Osteoblast (primary cell): ENCODE measurements at places on chromosomes 16 and 17. TPM values are rescaled to one million over a fixed set of nuclear protein-coding genes. Genes with fewer than 3 reads are reported as not detected.

Gene KRT25
- not detected in 2 replicates for total RNA-seq

DNA sequence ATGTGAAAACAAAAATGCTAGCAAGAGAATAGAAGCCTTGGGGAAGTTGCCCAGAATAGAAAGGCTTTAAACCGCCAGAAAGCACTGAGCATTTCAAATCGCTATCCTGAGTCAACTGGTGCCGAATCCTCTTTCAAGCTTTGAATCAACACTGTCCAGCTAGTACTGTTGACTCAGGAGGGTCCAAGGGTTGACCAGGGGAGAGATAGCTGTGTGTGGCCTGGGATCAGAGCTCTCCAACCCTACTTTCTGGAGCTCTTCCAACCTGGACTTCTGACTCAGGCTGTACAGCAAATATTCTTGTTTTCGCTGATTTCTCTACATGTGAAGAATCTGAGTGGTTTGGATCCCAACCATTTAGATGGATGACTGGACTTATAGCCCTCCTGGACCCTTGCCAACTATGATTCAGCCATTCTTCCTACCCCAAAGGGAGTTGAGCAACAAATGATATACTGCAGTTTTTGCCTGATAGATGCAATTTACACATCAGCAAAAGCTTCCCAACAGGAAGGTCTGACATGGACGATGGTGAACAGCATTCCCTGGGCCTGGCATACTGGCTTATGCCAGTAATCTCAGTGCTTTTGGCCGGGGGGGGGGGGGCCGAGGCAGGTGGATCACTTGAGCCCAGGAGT is 154.0 kb upstream of the SDK2 start:
- peak; percentile 77 for DNase-seq
- no peak overlapping the region for H3K27ac ChIP-seq
- H3K4me3 ChIP-seq: no peak overlapping the region
- peaks cover 8% of the 10 kb centered on the region for H3K27me3 ChIP-seq

DNA sequence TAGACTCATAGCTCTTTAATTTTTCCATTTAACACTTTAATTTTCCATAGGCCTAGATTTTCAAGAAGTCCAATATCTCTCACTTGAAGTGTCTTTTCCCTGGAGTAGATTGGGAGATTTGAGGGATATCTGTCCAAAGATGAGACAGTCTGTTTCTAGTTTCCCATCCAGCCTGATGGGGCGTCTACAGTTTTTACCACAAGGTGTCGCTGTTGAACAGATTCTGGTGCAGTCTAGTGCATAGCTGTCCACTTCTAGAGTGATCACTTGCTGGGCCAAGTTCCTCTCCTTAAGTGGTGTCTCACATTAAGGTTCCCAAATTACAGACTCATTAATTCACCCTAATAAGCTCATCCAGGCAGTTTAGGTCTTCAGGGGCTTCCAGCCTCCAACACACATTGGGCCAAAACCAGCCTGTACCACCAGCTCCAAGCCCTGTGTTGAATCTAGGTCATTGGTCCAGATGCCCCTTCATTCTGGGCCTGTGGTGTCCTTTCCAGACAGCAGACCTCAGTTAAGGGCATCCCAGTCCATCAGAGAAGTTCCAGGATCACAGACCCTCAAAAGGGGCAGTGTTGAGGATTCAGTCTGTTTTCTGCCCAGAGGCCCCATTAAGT is 9.4 kb downstream of the SNX20 start:
- no peaks in the 10 kb centered on the region for H3K36me3 ChIP-seq
- H3K27ac ChIP-seq: no peak overlapping the region
- H3K4me1 ChIP-seq: no peaks in the 10 kb centered on the region
- H3K27me3 ChIP-seq: peaks cover 2% of the 10 kb centered on the region
- peak; percentile 69 for DNase-seq

- H3K4me3 ChIP-seq: no peak overlapping the region
- peaks cover 31% of the 10 kb centered on the region for H3K4me1 ChIP-seq
- no peaks in the 10 kb centered on the region for H3K27me3 ChIP-seq
- DNase-seq: peak; percentile 89
- H3K27ac ChIP-seq: no peak overlapping the region
These were observed 36.6 kb downstream of the ANKRD11 start for GRCh38 chr16:89453501-89454321.

GRCh38 chr17:58089111-58089510 is 5.9 kb downstream of the DYNLL2 start:
- H3K4me1 ChIP-seq: peaks cover 14% of the 10 kb centered on the region
- H3K4me3 ChIP-seq: no peak overlapping the region
- H3K27ac ChIP-seq: no peak overlapping the region
- peaks cover 76% of the 10 kb centered on the region for H3K36me3 ChIP-seq

GRCh38 chr17:9446528-9446927 is 129.1 kb downstream of the STX8 start:
- no peaks in the 10 kb centered on the region for H3K4me1 ChIP-seq
- DNase-seq: no peak
- H3K27me3 ChIP-seq: no peaks in the 10 kb centered on the region
- no peaks in the 10 kb centered on the region for H3K36me3 ChIP-seq
- no peak overlapping the region for H3K4me3 ChIP-seq

Gene TAT
- total RNA-seq: under 0.01 TPM in 1 of 2 replicates, not detected in the other

DNA sequence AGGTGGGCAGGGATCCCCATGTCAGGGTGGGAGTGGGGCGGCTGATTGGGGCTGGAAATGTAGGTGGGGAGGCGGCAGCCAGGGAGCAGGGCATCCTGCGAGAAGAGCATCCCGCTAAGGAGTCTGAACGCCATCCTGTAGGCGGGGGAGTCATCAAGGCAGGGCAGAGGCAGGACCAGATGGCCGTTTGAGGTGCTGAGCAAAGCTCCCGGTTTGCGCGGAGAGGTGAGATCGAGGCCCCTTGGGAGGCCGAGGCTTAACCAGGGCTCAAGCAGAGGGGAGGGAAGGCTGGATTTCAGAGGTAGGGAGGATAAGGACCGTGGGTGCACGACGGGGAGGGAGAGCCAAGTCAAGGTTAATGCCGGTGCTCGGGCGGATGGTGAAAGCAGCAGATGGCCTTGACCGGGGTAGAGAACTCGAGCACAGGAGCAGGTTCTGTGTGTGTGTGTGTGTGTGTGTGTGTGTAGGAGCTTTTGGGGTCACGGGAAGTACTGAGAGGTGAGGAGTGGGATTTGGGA is 472 bp upstream of the NME2 start:
- peak overlapping the region; percentile 94 for H3K4me3 ChIP-seq
- peak; percentile 90 for DNase-seq
- peaks cover 56% of the 10 kb centered on the region for H3K36me3 ChIP-seq
- no peaks in the 10 kb centered on the region for H3K27me3 ChIP-seq
- H3K4me1 ChIP-seq: peaks cover 12% of the 10 kb centered on the region

GRCh38 chr17:35795871-35796265 is 427 bp upstream of the MMP28 start:
- DNase-seq: no peak
- H3K36me3 ChIP-seq: no peaks in the 10 kb centered on the region
- peak overlapping the region; percentile 58 for H3K4me3 ChIP-seq
- peaks cover 67% of the 10 kb centered on the region for H3K27me3 ChIP-seq
- peaks cover 9% of the 10 kb centered on the region for H3K4me1 ChIP-seq

- H3K36me3 ChIP-seq: peaks cover 14% of the 10 kb centered on the region
- H3K4me3 ChIP-seq: no peak overlapping the region
- no peak overlapping the region for H3K27ac ChIP-seq
These were observed 120.3 kb downstream of the CHD9 start for GRCh38 chr16:53175118-53175517.

DNA sequence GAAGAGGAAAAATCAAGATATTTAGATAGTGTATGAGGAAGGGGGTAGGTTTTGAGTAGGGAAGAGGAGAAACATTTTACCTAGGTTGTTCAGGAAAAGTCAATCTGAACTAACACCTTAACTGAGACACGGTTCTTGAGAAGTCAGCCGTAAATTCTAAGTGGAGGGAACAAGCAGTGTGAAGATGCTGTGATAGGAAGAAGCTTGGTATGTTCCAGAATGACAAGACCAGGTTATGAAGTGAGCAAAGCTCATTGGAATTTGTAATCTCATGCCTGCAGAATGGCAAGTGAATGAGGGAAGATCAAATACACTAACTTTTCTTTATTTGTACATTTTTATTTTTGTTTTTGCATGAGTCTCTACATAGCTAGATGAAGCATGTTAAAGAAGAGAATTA is 307.6 kb downstream of the ZFHX3 start:
- no peaks in the 10 kb centered on the region for H3K36me3 ChIP-seq
- H3K4me3 ChIP-seq: no peak overlapping the region
- no peak for DNase-seq
- peak overlapping the region; percentile 6 for H3K27ac ChIP-seq

GRCh38 chr16:59169168-59169567 is 435.1 kb upstream of the GOT2 start:
- H3K4me1 ChIP-seq: no peaks in the 10 kb centered on the region
- no peaks in the 10 kb centered on the region for H3K27me3 ChIP-seq
- H3K36me3 ChIP-seq: no peaks in the 10 kb centered on the region

GRCh38 chr16:70396246-70396904 is 42.5 kb downstream of the ST3GAL2 start:
- no peak overlapping the region for H3K4me3 ChIP-seq
- H3K36me3 ChIP-seq: peaks cover 15% of the 10 kb centered on the region
- peak; percentile 37 for DNase-seq
- H3K27me3 ChIP-seq: no peaks in the 10 kb centered on the region

Gene SHISA9
- total RNA-seq: under 0.01 TPM in 2 replicates

GRCh38 chr16:19108409-19109287 is 5.1 kb upstream of the ITPRIPL2 start:
- no peaks in the 10 kb centered on the region for H3K27me3 ChIP-seq
- no peaks in the 10 kb centered on the region for H3K36me3 ChIP-seq
- H3K4me1 ChIP-seq: peaks cover 7% of the 10 kb centered on the region
- DNase-seq: peak; percentile 37
- no peak overlapping the region for H3K4me3 ChIP-seq
- H3K27ac ChIP-seq: no peak overlapping the region

DNA sequence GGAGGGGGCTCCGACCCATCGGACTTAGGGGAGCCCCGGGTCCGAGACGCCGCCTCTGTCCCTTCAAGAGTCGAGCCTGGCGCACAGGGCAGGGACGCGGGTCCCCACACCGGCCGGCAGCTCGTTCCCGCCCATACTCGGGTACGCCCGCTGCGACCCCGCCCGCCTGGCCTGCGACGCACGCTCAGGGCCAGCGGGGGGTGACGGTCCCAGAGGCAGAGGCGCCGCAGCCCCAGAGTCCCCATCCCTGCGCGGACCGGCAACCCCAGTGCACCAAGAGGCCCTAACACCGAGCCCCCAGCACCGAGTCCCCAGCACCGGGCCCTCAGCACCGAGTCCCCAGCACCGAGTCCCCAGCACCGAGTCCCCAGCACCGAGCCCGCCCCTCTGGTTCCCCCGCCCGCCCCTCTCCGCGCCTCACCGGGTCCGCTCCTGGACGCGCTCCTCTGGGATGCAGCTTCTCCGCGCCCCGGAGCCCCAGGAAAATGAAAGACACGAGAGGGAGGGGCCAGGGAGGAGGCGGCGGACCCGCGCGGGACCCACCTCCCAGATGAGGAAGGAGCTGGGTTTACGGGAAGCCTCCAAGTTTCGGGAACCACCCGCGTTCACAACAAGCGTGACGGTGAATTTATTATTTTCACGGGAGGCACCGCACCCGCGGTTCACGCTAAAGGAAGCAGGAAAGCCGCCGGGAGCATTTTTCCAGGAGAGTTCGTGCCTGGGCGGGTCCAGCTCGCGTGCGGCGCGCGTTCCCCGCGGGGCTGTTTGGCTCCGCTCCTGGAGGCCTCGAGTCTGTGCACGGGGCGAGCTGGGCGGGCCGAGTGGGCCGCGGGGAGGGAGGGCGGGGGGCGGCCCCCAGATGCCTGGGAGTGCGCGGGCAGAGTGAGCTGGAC is at the start of gene SECTM1:
Gene SECTM1 (minus strand): TSS at position 488 of the 893 bp plus-strand sequence. CDS start 6,526 bp downstream, outside the sequence.
- no peak within 1 kb of the TSS for H3K27ac ChIP-seq
- H3K27me3 ChIP-seq: peaks cover 23% of the 10 kb centered on the region
- H3K4me3 ChIP-seq: peak within 1 kb of the TSS; percentile 72
- H3K36me3 ChIP-seq: no peaks in the 10 kb centered on the region
- DNase-seq: peak; percentile 97

DNA sequence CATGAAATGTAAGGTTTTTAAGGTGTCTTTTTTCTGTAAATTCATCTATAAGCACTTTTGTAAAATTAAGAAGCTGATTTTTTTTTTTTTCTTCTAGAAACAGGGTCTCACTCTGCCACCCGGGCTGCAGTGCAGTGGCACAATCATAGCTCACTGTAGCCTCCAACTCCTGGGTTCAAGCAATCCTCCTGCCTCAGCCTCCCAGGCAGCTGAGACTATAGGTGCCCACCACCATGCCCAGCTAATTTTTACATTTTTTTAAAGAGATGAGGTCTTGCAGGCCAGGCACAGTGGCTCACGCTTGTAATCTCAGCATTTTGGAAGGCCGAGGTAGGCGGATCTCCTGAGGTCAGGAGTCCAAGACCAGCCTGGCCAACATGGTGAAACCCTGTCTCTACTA is 4.5 kb upstream of the CYB5B start:
- no peaks in the 10 kb centered on the region for H3K36me3 ChIP-seq
- DNase-seq: no peak
- H3K4me3 ChIP-seq: no peak overlapping the region
- H3K4me1 ChIP-seq: peaks cover 9% of the 10 kb centered on the region
- H3K27me3 ChIP-seq: no peaks in the 10 kb centered on the region

Gene SPDYE4
- total RNA-seq: not detected in 2 replicates

Gene LYRM1
- 42.7 and 44.9 TPM in 2 replicates for total RNA-seq

- H3K27ac ChIP-seq: peak within 1 kb of the TSS; percentile 85
These were observed at the start of the genes NAA60 and ZNF597 for GRCh38 chr16:3443108-3444031. Gene NAA60 (plus strand): TSS chr16:3443680. CDS start chr16:3476228, 32,548 bp downstream. Gene ZNF597 (minus strand): TSS chr16:3443504. CDS start chr16:3443153, 351 bp downstream.

- H3K4me3 ChIP-seq: peak overlapping the region; percentile 71
- H3K4me1 ChIP-seq: peaks cover 61% of the 10 kb centered on the region
- H3K27ac ChIP-seq: peak overlapping the region; percentile 92
- peaks cover 5% of the 10 kb centered on the region for H3K36me3 ChIP-seq
- H3K27me3 ChIP-seq: no peaks in the 10 kb centered on the region
These were observed 310.6 kb downstream of the SEC14L1 start for GRCh38 chr17:77451245-77451893.

Gene NKD1
- total RNA-seq: under 0.01 TPM in 2 replicates

Gene IL17C
- under 0.01 and 0.29 TPM in 2 replicates for total RNA-seq

GRCh38 chr17:34276826-34277225 is 6.8 kb downstream of the CCL7 start:
- DNase-seq: no peak
- H3K4me3 ChIP-seq: no peak overlapping the region
- H3K4me1 ChIP-seq: peaks cover 7% of the 10 kb centered on the region
- no peaks in the 10 kb centered on the region for H3K36me3 ChIP-seq

Gene MVD
- total RNA-seq: 67.3 and 73.1 TPM in 2 replicates

DNA sequence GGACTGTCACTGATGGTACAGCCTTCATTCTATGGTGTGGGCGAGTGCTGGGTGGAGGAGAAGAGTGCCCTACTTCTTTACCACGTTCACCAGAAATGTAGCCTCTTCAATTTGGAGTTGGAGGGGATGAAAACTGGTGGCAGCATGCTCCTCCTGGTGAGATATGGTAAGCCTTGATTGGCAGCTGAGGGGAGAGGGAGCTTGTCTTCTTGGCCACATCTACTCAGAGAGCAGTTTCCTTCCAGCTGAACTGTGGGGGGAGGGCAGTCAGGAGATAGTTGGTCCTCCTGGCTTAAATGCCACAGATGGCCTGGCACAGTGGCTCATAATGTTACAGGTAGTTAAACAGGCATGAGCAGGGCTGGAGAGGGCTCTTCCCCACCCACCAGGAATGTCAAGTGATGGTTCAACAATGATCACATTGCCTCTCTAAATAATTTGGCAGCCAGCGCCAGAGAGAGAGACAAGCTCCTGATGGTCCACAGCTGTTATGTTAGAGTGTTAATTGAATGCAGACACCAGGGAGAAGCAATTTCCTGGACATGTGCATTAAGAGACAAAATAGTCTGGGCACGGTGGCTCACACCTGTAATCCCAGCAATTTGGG is 9.0 kb upstream of the MAPK3 start:
- H3K27me3 ChIP-seq: no peaks in the 10 kb centered on the region
- no peaks in the 10 kb centered on the region for H3K4me1 ChIP-seq
- H3K36me3 ChIP-seq: no peaks in the 10 kb centered on the region
- H3K27ac ChIP-seq: no peak overlapping the region
- H3K4me3 ChIP-seq: no peak overlapping the region
